Esophagus squamous epithelium (tissue), 5 donors: ENCODE measurements at places on chromosomes 4 and X.

- no peak for DNase-seq
Observed at GRCh38 chrX:131831185-131831520, 191.9 kb upstream of the STK26 start.

DNA sequence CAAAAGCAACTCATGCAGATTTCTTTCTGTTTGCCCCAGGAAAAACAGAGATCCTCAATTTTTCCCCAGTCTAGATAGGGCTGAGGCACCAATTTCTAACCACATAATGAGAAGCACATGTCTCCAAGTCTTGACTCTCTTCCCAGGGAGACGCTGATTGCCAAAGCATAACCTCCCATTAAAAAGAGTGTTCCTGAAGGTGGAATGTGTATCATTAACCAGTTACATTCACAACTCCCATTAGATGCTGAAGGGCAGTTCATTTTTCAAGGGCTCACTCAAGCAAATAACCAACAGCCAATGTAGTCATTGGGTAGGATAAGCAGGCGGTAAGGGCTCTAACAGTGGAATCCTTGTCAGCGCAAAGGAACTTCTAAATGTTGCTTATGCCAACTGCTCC is 27.5 kb downstream of the TMEM47 start:
- DNase-seq: no peak

DNA sequence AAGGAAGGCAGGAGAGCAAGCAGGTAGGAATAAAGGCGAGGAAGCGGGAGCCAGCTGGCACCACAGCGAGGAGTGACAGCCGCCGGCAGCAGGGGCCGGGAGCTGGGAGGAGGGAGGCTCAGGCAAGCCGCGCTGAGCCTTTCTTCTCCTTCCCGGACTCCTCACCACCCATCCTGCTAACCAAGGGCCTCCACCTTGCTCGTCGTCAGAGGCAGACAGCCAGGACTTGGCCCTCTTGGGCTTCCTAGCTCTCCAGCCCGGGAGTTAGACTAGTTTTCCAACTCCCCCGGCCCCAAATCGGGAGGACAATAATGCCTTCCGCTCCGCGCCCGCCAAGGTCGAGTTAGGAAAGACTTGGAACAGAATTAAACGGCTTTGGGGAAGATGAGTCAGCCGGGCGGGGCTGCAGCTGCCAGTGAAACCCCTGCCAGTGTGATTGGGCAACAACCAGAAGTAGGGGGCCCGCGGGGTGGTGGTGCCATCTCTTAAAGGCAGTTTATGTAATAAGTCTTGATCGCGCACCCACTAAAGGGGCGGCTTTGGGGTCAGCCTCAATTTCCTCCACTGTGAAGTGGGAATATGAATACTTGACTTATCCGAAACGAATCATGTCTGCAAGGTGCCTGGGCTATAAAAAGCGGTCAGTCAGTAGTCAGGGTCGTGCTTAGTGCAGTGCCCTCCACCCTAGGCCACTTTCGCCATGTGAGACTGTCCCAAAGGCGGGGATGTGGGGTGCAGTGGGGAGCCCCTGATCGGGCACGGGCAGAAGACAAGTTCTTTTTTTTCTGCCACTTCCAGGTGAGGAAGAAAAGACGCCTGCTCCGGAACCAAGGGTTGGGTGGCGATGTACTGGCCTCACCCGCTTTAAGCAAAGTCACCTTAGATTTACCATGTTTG is 6.7 kb upstream of the HSD17B10 start:
- peak; percentile 6 for DNase-seq

GRCh38 chr4:150206954-150207353 is 128.7 kb downstream of the DCLK2 start:
- DNase-seq: no peak
